ENCODE measurements at places on chromosomes 13 and 19.
A peak's percentile ranks its signal among the peaks of the same experiment; 100 is the strongest.

DNA sequence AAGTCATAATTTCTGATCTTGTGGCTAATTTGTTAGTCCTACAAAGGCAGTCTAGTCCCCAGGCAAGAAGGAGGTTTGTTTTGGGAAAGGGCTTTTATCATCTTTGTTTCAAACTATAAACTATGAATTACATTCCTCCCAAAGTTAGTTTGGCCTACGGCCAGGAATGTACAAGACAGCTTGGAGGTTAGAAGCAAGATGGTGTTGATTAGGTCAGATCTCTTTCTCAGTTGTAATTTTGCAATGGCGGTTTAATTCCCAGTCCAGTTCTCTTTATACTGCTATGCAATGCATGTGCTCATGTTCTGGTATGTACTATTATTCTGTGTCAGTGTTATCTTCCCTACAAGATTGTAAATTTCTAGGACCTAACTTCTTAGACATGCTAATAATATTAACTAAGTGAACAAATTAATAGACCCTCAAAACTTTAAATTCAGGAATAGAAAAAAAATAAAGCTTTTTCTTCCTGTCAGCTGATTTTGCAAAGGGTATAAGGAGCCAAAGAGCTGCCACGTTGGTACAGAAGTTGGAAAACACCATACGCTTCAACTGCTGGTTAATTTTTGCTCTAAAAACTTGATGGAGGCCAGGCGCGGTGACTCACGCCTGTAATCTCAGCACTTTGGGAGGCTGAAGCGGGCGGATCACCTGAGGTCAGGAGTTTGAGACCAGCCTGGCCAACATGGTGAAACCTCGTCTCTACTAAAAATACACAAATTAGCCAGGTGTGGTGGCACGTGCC is 1.3 kb upstream of the DNAJC15 start:
- no peak for DNase-seq

- no peak for DNase-seq
Observed at GRCh38 chr19:32053861-32054260, 291.5 kb upstream of the ZNF507 start.

GRCh38 chr13:30719525-30719914 is 15.8 kb upstream of the ALOX5AP start:
- DNase-seq: no peak

GRCh38 chr13:26020891-26021290 is 30.9 kb downstream of the SHISA2 start:
- DNase-seq: no peak

DNA sequence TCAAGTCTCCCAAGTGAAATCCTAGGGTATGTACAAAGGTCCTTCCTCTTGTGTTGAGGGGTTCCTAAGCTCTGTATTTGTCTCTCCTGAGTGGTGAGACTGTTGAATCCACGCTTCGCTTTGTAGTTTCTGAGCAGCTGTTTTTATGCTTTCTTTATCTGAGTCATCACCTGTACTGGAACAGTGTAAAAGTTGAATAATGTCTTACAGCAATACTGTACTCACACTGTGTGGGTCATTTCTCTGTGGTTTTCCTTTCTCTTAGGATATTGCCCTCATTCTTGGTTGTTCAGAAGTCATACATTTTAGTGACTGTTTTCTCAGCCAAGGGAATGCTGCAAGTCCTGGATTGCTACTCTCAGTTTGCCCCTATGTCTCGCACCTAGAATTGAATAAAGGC is 1596.6 kb downstream of the SLITRK5 start:
- DNase-seq: no peak

GRCh38 chr19:29927944-29928625 is 14.0 kb upstream of the URI1 start:
- no peak for DNase-seq

GRCh38 chr13:101520672-101521071 is 68.2 kb downstream of the ITGBL1 start:
- DNase-seq: peak; percentile 25

DNA sequence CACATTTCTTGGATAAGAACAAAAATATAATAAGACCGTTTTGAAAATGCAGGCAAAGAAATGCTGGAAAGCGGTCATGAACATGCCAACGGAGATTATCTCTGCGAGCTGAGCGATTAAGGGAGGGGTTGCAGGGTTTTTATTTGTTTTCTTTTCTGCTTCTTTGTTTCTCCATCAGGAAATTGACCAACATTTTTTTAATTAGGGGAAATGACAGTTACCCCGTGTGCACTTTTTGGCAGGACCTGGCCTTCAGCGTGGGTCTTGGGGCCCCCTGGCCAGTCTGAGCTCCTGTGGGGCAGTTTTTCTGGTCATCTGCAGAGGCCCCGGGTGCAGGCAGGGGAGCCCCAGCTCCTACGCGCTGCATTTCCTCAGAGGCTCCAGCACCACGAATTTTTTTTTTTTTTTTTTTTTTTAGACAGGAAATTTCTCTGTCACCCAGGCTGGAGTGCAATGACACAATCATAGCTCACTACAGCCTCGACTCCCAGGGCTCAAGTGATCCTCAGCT is 31.3 kb upstream of the HOMER3 start:
- DNase-seq: no peak

DNA sequence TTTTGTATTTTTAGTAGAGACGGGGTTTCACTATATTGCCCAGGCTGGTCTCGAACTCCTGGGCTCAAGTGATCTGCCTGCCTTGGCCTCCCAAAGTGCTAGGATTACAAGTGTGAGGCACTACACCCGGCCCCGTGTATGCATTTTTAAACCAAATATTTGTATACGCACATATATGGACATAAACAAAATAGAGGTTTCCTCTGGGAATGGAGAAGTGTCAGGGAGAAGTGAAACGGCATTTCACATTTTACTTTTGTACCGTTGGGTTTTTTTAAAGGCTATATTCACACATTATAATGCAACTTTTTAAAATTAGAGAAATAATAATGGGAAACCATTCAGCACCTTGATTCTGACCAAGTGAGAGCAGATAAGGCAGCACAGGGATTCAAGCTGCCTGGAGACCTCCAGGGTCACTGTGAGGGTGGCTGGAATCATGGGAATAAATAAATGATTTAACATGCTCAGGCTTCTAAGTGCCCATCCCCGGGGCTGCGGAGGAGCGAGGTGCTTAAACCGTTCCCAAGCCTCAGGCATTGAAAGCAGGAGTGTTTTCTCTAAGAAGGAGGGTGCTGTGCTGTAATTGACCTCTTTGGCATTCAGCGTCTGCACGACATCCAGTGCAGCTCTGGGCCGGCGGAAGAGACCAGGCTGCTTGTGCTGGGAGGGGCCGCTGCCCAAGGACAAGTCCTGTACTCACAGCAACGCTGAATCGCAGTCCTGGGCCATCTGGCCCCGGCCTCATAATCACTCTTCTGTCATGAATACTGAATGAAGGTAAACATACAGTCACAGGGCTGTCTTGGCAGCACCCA is 24.7 kb downstream of the GPR42 start:
- DNase-seq: no peak

DNA sequence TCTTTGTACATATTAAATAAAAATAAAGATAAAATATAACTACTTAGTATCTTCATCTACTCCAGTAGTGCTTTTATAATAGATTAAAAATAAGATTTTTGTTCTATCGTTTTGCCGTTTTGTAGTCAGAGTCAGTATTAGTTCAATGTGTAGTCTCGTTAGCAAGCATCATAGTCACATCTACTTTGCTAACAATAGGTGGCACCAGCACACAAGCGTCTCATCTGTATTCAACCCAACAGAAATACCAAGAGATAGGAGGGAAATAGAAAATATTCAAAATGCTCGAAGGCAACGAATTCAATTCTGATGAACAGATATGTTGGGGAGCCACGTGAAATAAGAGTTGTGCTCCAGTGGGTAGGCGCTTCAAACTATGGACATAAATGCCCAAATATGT is 21.4 kb upstream of the MICU2 start:
- peak; percentile 58 for DNase-seq

- no peak for DNase-seq
Observed at GRCh38 chr13:39095500-39095899, 57.2 kb downstream of the NHLRC3 start.

DNA sequence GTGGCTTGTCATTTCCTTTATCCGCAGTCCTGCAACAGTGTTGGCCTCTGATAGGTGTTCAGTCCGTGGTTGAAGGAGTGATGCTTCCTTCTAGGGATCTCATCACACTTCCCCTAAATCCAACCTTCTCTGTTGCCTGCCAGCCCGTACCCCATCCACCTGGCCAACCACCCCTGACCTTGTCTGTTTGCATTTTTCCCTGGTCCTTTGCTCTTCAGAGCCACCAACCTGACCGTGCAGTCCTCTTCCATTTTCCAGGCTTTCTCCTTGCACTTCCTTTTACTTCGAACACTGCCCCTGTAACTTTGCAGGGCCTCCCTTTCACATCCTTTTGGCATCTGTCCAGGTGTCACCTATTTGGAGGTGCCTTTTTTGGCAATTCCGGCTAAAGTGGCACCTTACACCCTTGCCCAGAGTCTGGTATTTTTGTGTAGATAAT is 696 bp downstream of the ZNF460 start:
- DNase-seq: no peak

- no peak for DNase-seq
Observed at GRCh38 chr13:64333888-64334287, 2896.2 kb downstream of the PCDH9 start.

- no peak for DNase-seq
Observed at GRCh38 chr13:97280478-97280877, 58.3 kb downstream of the MBNL2 start.

GRCh38 chr13:113118261-113119021 is 4.2 kb upstream of the F10 start:
- DNase-seq: no peak

Data from ACHN (cell line).